Sigmoid colon (tissue), 7 donors: ENCODE measurements at places on chromosomes 5 and 9. TPM values are rescaled to one million over a fixed set of nuclear protein-coding genes. Genes with fewer than 3 reads are reported as not detected.

DNA sequence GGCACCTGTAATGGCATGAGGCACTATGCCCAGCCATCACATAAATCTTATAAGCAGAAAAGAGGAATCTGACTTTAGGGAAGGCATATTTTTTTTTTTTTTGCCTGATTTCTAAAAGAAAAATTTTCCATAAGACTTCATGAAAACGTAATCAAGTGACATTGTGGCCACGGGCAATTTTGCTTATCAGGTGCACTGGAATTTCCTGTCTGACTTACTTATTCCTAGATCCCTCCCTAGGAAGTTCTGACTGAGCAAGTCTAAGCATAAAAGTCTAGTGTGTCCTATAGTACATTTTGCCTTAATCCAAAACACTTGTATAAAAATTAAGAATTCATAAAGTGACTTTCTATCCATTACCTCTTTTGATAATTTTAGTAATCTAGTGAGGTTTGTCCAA, 12.5 kb downstream of the C5orf46 start:
- DNase-seq = no peak

DNA sequence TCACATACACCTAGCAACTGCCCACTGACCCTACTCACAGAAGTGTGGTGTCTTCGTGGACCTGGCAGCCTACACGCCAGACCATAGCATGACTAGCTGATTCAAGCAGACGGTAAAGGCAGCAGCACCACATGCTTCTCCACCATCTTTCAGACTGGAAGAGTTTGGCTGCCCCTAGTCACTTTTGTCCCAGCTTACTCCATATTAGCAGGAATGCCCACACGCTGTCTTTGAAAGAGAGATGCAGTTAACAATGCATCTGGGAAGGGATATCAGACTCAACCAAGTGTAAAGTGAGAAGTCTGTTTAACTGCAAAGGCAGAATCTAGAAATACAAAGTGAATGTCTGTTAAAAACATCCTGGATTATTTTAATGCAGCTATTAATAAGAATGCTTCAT, 177.2 kb upstream of the GNA14 start:
- no peak for DNase-seq

DNA sequence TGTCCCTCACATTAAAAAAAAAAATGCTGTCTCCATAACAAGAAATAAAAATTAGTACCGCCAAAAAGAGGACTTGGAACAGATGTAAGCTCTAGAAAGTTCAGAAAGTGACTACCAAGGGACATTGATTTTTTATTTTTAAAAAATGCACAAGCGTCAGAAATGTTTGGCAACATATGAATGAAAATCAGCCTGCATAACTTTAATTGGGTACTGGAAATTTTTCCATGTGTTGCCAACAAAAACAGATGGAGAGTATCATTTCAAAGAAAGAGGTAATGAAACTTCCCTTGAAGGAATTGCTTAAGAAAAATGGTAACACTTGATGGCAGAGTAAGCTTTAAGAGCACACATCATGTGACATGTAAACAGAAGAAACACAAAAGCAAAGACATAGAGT, 47.2 kb downstream of the OR2K2 start:
- DNase-seq = no peak

DNA sequence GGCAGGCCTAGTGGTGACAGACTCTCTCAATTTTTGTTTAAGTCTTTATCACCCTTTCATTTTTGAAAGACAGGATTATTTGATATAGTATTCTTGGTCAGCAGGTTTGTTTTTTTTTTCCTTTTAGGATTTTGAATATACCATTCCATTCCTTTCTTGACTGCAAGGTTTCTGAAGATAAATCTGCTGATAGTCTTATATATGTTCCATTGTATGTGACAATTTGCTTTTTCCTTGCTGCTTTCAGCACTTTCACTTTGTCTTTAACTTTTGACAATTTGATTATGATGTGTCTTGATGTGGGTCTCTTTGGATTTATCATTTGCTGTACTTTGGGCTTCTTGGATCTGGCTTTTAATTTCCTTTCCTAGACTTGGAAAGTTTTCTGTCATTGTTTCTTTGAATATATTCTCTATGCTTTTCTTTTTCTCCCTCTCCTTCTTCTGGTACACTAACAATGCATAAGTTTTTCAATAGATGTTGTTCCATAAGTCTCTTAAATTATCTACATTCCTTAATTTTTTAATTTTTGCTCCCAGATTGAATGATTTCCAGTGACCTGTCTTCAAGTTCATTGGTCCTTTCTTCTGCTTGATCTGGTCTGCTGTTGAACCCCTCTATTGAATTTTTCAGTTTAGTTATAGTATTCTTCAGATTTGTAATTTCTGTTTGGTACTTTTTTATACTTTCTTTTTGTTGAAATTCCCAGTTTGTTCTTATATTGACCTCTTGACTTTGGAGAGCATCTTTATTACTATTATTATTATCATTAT, 14.6 kb upstream of the FBXW2 start:
- DNase-seq = no peak

GRCh38 chr9:112849363-112849922, 41.2 kb downstream of the SLC46A2 start:
- no peak for DNase-seq

The MYOZ3 gene
- total RNA-seq = 0.33 TPM

DNA sequence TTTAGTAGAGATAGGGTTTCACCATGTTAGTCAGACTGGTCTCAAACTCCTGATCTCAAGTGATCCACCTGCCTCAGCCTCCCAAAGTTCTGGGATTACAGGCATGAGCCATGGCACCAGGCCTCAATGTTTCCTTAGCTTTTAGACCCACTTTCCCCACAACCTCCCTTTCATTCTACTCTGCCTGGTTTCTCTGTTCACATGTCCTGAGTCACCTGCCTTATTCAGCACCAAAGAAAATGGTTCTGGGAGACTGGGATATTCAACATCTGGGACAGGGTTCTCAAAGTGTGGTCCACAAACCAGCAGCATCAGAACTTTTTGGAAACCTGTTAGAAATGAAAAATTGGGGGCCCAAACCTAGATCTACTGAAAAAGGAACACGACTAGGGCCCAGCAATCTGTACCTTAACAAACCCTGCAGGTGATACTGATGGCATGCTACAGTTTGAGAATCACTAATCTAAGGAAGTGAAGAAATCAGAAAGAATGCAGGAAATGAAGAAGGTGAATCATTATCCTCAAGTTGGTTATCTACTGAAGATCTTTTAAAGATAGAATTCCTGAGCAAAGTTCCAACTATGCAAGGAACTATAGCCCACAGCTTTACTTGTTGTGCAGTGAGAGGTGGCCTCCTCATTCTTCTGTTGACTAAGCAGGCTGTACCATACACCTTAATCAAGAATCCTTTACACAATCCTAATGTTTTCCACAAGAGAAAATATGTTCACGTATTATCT, 51.8 kb upstream of the CTNNAL1 start:
- no peak for DNase-seq

DNA sequence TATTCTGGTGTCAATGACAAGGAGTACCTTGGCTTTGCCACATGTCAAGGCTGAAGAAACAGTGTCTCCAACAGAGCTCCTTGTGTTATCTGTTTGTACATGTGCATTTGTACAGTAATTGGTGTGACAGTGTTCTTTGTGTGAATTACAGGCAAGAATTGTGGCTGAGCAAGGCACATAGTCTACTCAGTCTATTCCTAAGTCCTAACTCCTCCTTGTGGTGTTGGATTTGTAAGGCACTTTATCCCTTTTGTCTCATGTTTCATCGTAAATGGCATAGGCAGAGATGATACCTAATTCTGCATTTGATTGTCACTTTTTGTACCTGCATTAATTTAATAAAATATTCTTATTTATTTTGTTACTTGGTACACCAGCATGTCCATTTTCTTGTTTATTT, 19.8 kb downstream of the CD274 start:
- no peak for DNase-seq

- no peak for DNase-seq
These were observed 157.5 kb downstream of the ENC1 start for GRCh38 chr5:74482990-74483389.

DNA sequence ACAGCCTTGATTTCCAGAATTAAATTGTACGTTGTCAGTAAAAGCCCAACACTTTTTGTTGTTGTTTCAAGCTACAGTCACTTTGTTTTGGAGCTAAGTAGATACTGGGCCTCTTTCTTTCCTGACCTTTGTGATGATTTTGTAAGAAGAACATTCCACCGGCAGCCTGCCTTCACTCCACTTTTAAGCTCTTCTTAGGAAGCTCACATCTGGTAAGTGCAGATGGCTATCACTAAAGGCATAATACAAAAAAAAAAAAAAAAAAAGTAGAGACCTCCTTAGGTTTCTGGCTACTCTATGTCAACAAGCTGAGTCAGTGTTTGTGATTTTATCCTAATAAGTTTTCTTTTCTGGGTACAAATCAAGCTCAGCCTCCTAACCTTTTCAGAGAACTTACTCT, 1922.1 kb upstream of the WWC1 start:
- DNase-seq = no peak
